ENCODE measurements at places on chromosomes 7 and 10.

DNA sequence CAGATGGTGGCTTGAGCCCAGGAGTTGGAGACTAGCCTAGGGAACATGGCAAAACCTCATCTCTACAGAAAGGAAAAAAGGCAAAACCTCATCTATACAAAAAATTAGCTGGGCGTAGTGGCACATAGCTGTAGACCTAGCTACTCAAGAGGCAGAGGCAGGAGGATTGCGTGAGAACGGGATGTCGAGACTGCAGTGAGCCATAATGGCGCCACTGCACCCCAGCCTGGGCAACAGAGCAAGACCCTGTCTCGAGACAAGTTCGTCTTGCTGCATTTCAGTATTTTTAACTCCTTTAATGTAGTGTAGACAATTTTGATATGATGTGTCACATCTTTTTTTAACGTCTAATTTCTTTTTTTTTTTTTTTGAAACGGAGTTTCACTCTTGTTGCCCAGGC is 31.4 kb upstream of the KMT2C start:
- DNase-seq, result no peak

GRCh38 chr7:52863652-52864051 is 171.8 kb upstream of the POM121L12 start:
- no peak for DNase-seq

DNA sequence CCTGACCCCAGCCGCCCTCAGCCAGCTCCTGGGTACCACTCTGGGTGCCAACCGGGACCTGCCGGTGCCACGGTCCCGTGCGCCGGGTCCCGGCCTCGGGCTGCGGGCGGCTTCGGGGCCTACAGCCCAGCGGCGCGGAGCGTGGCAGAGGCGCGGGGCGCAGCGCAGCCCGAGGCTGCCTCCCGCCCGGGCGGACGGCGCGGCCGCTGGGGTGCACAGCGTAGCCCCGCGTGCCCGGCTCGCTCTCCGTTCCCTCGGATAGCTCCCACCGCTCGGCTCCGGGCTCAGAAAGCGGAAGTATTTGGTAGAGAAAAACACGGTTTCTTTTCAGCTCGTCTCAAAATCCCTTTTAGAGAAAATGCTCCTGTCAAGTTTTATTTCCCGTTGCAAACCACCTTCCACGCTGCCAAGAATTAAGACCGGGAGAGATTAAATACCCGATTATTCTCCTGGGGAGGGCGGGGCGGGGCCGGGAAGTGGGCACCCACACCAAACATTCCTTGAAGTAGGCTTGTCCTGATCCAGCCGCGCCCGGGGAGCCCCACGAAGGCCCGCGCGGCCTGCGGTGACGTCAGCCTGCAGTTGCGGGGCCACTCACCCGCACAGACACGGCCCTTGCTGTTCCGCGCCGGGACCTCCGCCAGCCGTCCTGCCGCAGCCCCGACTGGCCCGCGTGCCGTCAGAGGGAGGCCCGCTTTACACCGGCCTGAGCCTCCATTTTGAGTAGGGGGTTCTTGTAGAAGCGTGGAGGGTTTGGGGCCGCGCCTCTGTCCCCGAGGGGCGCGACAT is 7.2 kb downstream of the HOXA13 start:
- DNase-seq, result no peak

GRCh38 chr10:26950934-26951333 is 90.2 kb upstream of the ABI1 start:
- no peak for DNase-seq

GRCh38 chr7:12434012-12434642 is 30.5 kb upstream of the VWDE start:
- no peak for DNase-seq

DNA sequence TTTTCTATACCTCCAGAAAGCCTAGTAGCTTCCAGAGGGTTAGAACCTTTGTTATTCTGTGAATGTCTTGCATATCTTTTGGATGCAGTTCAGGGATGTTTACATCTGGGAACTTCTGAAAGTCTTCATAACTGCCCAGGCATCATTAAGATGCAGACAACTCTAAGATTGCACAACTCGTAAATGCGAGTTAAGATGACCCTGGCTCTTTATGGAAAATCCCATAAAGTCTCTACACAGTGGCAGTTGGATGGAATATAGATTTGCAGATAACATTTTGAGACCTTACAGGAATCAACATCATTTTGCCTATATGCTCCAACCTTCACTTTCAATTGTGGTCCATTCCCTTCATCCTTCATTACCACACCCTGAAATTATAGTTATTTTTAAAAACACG is 151.7 kb downstream of the CREB5 start:
- DNase-seq, result no peak

DNA sequence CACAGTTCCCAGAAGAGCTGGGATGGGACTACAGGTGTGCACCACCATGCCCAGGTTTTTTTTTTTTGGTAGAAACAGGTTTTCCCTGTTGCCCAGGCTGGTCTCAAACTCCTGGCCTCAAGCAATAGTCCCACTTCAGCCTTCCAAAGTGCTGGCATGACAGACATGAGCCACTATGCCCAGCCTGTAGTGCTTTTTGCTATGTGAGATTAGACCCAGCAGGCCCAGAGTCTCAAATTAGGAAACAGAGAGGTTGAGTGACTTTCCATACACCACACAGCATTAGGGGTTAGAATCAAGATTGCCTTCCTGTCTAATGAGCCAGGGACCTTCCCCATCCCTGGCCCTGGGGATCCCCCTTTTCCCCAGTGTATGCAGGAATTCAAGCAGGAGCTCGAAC is 90.8 kb upstream of the KCTD7 start:
- DNase-seq, result no peak

DNA sequence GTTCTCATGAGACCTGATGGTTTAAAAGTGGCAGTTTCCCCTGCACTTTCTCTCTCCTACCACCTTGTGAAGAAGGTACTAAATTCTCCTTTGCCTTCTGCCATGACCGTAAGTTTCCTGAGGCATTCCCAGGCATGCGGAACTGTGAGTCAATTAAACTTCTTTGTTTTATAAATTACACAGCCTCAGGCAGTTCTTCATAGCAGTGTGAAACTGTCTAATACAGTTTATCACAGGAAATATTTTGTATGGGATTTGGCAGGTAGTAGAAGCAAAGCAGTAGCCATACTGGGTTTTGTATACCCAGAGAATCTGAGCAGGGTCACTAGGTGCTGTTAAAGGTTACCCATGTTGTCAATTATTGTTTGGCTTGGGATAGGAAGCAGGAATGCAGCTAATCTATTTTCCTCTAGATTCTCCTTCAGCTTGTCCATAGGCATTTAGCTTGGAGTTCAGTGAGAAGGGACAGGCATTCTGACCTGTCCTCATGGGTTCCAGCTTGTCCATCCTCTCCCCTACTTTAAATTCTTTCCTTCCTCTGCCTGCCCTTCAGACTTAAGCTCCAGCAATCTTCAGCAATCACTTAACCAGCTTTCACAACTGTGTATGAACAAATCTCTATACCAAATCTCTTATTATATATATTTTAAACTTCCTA is 186.7 kb downstream of the PCLO start:
- DNase-seq, result no peak

GRCh38 chr10:123521556-123521955 is 144.6 kb upstream of the GPR26 start:
- no peak for DNase-seq

DNA sequence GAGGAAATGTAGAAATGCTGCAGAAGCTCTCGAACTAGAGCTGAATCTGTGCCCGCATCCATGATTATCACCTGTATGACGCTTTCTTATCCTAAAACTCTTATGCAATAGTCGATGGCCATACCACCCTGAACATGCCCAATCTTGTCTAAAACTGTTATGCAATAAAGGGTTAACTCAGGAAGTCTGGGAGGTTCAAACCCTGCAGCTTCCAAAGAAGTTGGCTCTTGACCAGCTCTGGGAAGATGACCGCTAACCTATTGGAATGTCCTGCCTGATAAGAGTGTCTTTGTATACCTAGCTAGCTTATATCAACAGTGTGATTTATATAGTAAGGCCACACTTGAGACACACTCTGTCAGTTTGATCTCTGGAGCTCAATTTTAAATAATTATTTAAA is 3.4 kb upstream of the C10orf88 start:
- DNase-seq, result no peak

DNA sequence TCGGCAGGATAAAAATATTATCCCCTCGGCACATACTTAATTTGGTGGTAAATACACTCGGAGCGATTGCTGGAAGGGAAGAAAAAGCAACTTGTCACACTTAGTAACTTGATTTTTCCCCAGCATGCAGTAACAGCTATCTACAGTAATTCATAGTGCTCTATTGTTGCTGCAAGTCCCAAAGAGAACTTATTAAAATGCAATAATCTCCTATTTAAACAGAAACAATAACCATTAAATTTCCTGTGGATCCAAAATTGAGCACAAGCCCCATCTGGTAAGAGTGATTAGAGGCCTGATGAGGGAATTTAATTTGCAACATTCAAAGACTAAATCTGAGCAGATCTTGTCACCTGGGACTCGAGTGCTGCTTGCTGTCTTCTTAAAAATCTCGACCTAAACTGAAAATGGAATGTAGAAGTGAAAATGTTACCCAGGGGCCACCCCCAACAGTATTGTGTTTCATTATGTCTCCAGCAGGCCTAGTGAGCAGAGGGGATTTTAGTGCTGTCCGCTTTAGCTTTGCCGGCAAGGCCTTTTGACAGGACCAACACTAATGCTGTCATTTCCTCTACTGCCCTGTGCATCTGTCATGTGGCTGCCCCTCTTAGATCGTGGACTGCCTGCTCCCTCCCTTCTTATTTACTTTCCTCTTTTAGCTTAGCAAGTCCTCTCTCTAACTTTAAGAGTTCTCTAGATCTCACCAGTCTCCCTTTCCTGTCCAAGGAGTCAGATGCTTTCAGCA is 639.7 kb downstream of the AUTS2 start:
- DNase-seq, result no peak

- DNase-seq, result no peak
Observed at GRCh38 chr10:30882281-30882680, 149.4 kb downstream of the ZNF438 start.

- no peak for DNase-seq
Observed at GRCh38 chr10:117720931-117721835, 178.6 kb downstream of the EMX2 start.

GRCh38 chr7:114936471-114936870 is 14.6 kb downstream of the MDFIC start:
- no peak for DNase-seq

DNA sequence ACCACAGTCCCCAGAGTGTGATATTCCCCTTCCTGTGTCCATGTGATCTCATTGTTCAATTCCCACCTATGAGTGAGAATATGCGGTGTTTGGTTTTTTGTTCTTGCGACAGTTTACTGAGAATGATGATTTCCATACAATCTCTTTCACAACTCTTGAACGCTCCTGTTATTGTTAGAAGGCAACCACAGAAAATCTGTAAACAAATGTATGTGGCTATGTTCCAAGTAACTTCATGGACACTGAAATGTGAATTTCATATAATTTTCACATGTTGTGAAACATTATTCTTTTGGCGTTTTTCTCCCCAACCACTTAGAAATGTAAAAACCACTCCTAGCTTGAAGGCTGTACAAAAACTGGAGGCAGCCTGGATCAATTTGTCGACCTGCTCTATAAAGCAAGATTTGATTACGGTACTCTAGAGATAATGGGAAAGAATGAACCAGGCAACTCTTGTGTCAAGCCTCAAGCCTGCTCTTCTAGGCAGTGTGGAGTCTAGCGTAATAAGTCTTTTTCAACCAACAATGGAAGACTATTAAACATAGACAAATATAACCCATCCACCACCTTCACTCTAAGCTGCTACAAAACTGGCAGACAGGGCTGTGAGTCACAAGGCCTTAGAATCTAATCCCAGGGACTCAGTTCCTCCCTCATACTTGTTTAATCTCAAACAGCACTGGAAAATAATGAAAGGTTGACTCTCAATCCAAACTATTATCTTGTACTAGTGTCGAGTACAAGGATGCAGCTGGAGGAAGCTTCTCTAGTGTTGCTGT is 22.7 kb downstream of the ARL3 start:
- DNase-seq, result no peak

- no peak for DNase-seq
Observed at GRCh38 chr7:138898255-138898654, 82.9 kb downstream of the KIAA1549 start.

GRCh38 chr10:102121739-102122372 is 1.7 kb upstream of the LDB1 start:
- no peak for DNase-seq

DNA sequence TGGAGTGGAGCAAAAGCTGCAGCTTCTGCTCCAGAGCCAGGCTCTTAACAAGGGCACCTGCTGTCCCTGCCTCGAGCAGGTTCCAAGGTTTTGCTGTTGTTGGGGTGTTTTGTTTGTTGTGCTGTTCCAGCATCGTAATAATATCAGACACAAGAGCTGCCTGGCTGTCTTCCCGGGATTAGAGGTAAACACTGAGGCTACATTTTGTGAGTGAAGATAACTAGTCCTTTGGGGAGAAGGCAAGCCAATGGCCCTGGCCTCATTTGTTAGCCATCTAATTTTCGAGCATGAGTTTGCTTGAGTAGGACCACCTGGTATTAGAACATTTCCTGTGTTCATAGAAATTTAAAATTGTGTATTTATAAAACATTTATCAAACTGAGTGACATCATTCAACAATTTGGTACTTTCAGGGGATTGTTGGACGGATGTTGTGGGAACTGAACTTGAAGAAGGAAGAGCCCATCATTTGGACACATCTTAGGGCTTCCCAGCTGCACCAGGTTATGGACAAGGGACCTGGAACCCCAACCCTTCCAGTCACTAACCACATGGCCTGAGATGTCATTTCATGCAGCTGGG is 555.0 kb downstream of the TNS3 start:
- DNase-seq, result no peak

DNA sequence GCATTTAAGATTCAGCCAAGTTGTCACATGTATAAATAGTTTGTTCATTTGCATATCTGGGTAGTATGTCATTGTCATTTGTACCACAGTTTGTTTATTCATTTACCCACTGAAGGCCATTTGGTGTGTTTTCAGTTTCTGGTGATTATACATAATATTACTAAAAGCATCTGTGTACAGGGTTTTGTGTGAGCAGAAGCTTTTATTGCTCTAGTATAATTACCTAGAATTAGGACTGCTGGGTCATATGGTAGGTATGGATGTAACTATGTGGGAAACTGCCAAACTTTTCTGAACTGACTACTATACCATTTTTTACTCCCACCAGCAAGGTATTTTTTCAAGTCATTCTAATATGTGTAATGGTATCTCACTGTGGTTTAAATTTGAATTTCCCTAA is 584.0 kb upstream of the GHITM start:
- DNase-seq, result no peak

DNA sequence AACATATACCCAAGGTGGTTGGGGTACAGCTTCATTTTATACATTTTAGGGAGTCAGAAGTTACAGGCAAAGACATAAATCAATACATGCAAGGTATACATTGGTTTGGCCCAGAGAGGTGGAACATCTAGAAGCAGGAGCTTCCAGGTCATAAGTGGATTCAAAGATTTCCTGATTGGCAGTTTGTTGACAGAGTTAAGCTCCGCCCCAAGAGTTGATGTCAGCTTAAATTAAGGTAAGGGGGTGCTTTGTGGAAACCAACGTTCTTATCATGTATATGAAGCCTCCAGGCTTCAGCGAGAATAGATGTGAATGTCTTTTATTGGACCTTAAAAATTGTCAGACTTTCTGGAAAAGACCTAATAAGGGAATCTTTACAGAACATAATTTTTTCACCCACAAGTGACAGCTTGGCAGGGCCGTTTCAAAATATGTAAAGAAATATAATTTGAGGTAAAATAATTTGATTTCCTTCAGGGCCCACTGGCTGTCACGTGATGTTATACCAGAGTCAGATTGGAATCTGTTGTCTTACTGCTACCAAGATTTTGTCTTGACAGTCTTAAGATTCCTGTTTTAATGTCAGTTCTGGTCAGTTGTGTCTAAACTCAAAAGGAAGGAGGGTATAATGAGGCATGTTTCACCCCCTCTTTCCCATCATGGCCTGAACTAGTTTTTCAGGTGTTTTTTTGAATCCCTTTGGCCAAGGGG is 6.3 kb upstream of the PANK1 start:
- no peak for DNase-seq

Data from stimulated activated CD4-positive, alpha-beta T cell treated with anti-CD3 and anti-CD28 coated beads, Interleukin-4, amount 100 ng/mL, for 1 hour (primary cell).